ENCODE measurements at places on chromosomes 7 and 10.

DNA sequence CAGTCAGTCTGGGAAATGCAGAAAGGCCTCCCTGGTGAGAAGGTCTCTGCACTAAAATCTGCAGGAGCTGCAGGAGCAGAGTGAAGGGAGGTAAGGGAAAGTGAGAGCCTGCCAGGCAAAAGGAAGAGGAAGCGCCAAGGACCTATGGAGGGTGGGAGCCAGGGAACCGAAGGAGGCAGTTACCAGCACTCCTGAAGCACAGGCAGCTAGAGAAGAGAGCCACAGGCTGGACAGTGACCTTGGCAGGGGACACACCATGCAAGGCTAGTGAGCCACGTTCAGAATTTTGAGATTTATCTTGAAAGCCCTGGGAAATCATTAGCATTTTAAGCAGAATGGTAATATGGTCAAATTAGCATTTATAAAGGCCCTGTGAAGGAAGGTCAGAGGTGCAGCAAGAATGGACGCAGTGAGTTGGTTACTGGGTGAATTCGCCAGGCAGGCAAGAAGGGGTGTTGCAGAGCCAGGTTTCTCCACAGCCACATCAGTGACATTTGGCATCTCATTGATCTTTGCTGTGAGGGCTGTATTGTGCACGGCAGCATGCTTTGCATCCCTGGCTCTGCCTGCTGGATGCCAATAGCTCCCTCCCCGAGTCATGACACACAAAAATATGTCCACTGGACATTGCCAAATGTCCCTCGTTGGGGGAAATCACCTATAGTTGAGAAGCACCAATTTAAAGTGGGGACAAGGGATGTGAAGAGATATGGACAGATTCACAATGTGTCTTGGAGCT, 54.7 kb upstream of the LANCL2 start:
- DNase-seq: no peak

DNA sequence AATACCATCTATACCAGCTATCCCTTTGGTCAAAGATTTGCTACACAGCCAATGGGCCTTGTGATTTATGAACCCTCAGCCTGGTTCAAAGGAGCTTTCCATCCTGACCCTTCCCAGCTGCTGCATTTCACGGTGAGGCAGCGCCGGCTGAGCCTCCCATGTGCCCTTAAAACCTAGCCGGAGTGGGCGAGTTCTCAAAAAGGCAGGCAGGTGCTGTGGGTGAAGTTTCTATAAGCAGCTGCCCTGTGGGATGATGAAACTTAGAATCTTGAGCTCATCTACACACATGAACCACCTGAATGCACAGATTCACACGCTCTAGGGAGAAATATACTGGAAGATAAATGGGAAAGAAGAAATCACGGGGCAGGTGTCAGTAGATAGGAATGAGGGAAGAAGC, 224.7 kb downstream of the MLLT10 start:
- DNase-seq: no peak

GRCh38 chr10:121216721-121217181, 365.6 kb downstream of the WDR11 start:
- no peak for DNase-seq

DNA sequence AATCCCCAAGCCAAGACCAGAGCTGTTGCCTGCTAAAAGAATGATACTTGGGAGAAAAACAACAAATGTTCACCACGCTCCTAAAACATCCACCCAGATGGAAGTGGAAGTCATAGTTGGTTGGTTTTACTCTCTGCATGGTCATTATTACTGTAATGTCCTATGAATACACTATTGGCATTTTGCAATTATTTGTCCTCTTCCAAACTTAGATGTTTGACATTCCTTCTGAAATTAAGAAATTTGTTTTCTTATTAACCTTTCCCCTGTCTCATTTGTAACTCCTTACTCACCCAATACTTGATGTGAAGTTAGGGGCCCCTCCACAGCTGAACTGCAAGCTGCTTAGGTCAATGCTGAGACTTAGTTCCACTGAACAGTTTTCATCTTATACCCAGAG, 383.3 kb downstream of the INHBA start:
- DNase-seq: no peak

- no peak for DNase-seq
Measured at GRCh38 chr10:114973997-114974396, 36.0 kb downstream of the TRUB1 start.

DNA sequence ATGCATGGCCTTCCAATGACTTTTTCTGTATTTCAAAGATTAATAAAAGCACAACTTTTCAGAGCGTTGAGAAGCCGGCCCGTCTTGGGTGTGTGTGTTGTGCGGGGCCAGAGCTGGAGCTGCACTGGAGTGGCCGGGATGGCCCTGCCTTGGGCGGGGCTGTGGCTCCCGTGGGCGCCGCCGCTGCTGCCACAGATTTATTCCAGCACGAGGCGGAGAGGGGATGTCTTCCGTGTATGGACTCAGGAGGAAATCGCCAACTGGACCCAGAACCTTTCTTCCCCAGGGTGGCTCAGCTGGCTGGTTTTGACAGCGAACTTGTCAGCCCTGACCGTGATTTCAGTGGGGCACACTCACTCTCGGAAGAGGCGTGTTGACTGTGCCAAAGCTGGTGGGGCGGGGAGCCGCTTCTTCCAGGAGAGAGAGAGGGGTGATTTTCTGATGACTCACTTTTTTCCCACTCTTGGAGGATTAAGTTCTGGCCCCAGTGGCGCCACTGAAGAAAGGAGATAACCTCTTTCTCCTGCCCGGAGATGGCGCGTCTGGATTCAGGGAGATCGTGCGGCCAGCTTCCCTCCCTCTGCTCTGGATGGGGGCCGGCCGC, 72.4 kb downstream of the DNAJB6 start:
- no peak for DNase-seq

DNA sequence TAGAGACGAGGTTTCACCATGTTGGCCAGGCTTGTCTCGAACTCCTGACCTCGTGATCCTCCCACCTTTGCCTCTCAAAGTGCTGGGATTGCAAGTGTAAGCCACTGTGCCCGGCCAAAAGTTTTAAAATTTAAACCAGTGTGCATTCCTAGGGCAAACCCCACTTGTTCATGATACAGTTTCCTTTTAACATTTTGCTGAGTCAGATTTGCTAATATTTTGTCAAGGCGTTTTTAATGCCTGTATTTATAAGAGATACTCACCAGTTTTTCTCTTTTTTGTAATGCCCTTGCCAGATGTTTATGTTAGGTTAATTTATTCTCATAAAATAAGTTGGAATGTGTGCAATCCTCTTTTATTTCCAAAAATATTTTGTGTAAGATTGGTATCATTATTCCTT, 927.4 kb downstream of the DNAJB9 start:
- no peak for DNase-seq

Measured in Kasumi-1 (cell line).